ENCODE measurements at places on chromosomes 6 and 20. TPM values are rescaled to one million over a fixed set of nuclear protein-coding genes. Genes with fewer than 3 reads are reported as not detected.

The DYNLT2 gene
- total RNA-seq, result 3.1 TPM

The HMGN3 gene
- 114 TPM for total RNA-seq

The GHRH gene
- total RNA-seq, result not detected

The ECT2L gene
- total RNA-seq, result 0.09 TPM

The IMPG1 gene
- 0.22 TPM for total RNA-seq

The TMEM74B gene
- 3.1 TPM for total RNA-seq

The SMPDL3A gene
- 10.2 TPM for total RNA-seq

The SLC32A1 gene
- not detected for total RNA-seq

The CALHM6 gene
- 3.8 TPM for total RNA-seq

The TINAG gene
- total RNA-seq, result 0.04 TPM

The WFDC12 gene
- not detected for total RNA-seq

The ISM1 gene
- 1.4 TPM for total RNA-seq

The OGFRL1 gene
- total RNA-seq, result 6.8 TPM

The GGTLC1 gene
- not detected for total RNA-seq

The PHIP gene
- total RNA-seq, result 25.8 TPM

The KCNK15 gene
- total RNA-seq, result 0.27 TPM

The ANKEF1 gene
- total RNA-seq, result 1.1 TPM

The RNF217 gene
- 43.3 TPM for total RNA-seq

The TREM2 gene
- 0.75 TPM for total RNA-seq

The ANGPT4 gene
- total RNA-seq, result 0.04 TPM

The SRMS gene
- total RNA-seq, result not detected

The ZBP1 gene
- 0.13 TPM for total RNA-seq

The TRIM15 gene
- not detected for total RNA-seq

The XKR7 gene
- total RNA-seq, result 0.04 TPM

The PRDM13 gene
- 0.04 TPM for total RNA-seq

The RGS17 gene
- total RNA-seq, result 0.53 TPM

The FOXA2 gene
- total RNA-seq, result not detected

The CMTR1 gene
- 32.5 TPM for total RNA-seq

The PROCR gene
- total RNA-seq, result 51.9 TPM

The BPIFB1 gene
- total RNA-seq, result not detected

The CCDC28A gene
- total RNA-seq, result 10.6 TPM
